Muscle of leg (tissue), 16 donors: ENCODE measurements at places on chromosomes 12 and 14. TPM values are rescaled to one million over a fixed set of nuclear protein-coding genes. Genes with fewer than 3 reads are reported as not detected.

SCNN1A gene
- total RNA-seq, result not detected

CCDC175 gene
- total RNA-seq, result not detected

- no peak for DNase-seq
Measured at GRCh38 chr14:67068251-67068650, 121.0 kb upstream of the GARIN2 start.

DNA sequence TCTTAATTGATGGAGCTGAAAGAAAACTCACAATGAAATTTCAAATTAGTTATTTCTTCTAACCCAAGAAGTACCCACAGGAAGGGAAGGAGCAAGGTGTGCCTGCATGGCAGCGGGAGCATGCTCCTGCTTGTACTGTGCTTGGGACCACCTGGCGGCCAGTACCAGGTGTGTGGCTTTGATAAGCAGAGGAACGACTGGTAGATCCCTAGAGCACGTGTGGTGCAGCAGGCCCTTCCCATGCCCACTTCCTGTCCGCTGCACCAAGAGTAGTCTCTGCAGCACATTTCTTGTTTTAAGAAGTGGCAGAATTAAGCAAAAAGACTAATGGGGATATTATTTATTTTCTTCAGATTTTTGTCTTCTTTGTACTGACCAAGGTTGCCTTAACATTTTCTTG is 122.3 kb upstream of the ATF1 start:
- DNase-seq, result no peak

DNA sequence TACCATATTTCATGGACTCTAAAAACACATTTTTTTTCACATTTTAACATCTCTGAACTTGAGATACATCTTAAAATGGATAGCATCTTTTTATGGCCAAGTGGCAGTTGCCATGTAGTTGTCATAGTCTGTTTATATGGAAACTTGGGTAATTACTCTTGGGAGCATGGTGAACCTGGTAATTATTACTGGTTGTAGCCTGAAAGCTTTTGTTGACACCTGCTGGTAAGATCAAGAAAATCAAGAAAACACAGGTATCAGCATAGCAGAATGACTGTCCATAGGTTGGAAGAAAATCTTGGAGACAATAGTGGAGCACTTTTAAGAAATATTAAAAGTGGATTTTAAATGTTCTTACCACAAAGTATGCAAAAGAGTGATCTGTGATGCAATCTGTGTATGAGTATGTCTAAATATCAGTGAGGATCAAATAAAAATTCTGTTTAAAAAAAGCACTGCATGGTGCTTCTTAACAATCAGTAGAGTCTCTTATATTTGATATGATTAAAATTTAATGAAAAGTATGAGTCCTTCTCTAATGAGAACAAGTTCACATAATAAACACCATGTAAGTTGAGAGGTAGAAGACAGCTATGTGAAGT is 44.2 kb downstream of the TTC8 start:
- peak; percentile 22 for DNase-seq
